ENCODE measurements at places on chromosomes 7 and 10.

- no peak for DNase-seq
These were observed 876 bp downstream of the GNAI1 start for GRCh38 chr7:80135309-80136104.

DNA sequence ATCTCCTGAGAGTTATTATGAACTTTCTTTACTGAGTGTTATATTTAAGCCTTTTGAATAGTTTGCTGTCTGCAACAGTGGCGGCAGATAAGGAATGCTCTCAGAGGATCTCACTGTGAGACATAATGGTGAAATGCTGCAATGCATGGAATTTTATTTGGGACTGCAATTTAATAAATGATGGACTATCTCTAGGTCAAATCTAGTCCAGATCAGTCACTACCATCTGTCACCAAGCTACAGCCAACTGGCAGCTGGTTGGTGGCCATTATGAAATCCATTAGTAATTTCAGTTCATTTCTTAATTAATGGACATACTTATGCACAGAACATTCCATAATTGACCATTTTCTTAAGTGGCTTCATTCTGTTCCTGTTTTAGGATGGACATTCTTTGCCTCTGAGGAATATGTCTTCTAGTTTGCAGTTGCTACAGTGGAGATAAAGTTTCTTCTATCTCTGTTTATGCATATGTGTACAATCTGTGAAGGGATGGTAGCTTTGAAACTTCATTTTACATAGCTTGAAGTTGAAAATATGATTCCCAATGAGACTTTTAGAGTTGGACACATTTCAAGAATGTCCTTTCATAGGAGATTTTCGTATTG, 586.6 kb downstream of the SUGCT start:
- no peak for DNase-seq

- DNase-seq: no peak
These were observed 7.3 kb upstream of the MNX1 start for GRCh38 chr7:157017603-157018327.

- DNase-seq: no peak
These were observed 708 bp upstream of the GPR85 start for GRCh38 chr7:113087071-113087998.

DNA sequence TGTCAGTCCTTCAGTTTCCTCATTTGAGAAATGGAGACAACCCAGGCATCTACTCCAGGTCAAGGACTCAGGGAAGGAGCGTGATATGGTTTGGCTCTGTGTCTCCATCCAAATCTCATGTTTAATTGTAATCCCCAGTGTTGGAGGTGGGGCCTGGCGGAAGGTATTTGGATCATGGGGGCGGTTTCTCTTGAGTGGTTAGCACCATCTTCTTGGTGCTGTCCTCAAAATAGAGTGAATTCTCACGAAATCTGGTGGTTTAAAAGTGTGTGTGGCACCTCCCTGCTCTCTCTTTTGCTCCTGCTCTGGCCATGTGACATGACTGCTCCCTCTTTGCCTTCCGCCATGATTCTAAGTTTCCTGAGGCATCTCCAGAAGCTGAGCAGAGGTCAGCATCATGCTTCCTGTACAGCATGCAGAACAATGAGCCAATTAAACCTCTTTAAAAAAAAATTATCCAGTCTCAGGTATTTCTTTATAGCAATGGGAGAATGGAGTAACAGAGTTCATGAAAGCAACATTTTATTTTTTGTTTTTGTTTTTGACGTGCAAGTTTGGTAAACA, 30.0 kb downstream of the ARHGAP22 start:
- no peak for DNase-seq

GRCh38 chr10:79189853-79190435, 121.2 kb downstream of the ZMIZ1 start:
- DNase-seq: no peak

- no peak for DNase-seq
These were observed 403.6 kb downstream of the SEMA3D start for GRCh38 chr7:84783141-84783778.

GRCh38 chr7:156074982-156075615, 262.8 kb upstream of the SHH start:
- DNase-seq: no peak

DNA sequence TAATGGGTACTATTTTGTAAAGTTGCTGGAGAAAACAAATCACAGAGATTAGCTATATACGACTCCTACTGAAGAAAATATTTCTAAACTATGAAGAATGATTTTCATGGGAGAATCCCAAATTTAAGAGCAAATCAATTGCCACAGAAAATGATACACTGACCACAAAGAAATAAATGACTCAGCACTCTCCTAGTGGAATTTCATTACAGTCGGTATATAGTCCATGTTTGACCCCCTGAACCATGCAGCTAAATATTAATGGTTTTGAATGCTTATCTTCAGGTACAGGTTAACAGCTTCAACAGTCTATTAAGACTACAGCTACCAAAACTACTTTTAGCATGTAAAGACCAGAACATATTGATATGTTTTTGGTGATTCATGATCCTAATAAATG, 65.0 kb downstream of the IDE start:
- no peak for DNase-seq

DNA sequence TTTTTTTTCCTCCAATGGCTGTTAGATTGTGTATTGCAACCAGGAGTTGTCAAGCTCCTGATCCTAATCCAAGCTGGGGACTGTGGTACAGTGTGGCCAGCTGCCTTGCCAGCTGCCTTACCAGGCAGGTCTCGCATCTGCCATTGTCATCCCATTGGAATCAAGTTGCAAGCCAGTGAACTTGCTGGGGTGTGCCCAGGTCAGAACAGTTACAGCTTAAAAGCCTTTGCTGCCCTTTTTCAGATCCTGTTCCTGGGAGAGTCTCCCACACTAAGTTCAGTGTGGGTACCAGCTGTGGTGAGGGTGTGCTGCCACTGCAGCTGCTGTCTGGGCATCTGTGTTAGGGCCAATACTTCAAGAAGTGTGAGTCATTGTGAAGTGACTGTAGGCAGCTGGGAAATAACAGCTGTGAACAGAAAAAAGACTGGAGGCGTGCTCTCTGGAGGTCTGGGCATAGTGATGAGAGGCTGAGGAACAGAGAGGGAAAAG, 72.8 kb downstream of the CCNY start:
- DNase-seq: no peak

DNA sequence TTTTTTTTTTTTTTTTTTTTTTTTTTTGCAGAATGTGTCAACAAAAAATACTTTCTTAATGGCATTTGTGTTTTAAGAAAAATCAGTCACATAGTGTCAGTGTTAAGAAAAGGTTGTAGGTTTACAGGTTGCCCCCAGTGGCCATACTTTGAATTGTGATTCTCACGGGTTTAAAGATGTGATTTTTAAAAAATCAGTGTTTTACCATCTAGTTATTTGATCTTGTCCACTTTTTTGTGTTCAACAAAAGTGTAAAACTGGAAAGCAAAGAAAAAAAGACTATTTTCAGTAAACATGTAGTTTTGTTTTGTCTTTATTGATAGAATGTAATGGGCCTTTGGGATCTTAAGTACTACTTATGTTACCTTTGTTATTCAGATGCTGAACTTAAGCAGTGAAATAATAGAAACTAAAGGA, 25.7 kb downstream of the SUV39H2 start:
- DNase-seq: no peak

GRCh38 chr10:78247266-78247665, 213.6 kb downstream of the RPS24 start:
- DNase-seq: no peak

- DNase-seq: no peak
These were observed 20.3 kb downstream of the ZCCHC24 start for GRCh38 chr10:79425074-79425532.

DNA sequence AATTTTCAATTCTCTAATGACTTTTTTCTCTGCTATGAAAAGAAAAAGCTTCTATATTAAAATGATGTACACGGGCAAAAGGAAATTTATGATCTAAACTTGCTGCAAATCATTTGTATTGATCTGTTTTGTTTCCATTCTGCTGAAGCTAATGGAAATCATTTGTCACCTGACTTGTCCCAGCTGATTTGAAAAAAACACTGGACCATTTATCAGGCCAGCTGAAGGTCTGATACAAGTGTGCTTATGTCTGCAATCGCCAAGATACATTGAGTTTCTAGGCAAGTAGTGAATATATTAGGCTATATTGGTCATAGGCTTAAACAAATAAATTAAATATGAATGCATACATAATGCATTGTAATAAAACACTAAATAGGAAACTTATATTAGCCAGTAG, 1309.7 kb downstream of the REEP3 start:
- DNase-seq: no peak

DNA sequence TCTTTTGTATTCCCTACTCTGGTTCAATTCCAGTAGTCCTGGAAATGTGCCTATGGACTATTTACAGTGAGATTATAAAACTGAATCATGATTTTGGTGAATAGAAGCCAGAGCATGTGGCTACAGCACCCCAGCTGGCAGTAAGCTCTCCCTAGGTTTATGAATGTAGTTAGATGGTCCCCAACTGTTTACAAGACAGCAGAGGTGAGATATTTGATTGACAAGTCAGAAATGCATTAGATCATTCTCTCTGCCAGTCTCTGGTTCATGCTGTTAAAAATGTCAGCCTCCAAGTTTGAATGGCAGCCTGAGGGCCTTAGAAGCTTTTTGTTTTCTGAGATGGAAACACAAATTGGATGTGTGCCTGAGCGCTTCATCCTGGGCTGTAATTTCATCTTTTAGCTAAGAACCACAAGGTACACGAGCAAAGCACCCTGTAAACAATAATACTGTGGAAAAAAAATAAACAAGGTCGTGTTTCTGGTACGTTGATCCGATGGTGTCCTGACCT, 85.0 kb downstream of the BTRC start:
- DNase-seq: no peak

DNA sequence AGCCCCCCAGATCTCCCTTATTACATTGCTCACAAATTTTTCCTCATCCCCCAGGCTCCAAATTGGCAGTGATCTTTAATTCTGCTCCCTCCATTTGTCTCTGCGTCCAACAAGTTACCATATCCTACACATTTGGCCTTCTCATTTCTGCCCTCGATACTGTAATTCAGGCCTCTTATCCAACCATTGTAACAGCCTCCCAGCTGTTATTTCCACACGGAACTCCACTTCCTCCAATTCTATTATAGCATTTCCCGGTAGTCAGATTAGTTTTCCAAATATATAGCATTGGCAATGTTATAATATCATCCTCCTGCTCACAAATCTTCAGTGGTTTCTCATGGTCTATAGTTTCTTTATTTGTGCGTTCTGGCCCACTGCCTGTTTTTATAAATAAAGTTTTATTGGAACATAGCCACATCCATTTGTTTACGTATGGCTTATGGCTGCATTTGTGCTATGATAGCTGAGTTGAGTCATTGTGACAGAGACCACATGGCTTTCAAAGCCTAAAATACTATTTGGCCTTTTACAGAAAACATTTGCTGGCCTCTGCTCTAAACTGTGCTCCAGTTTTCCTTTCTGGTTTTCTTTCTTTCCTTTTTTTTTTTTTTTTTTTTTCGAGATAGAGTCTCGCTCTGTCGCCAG, 126.5 kb upstream of the ZNF438 start:
- no peak for DNase-seq
